Astrocyte of the hippocampus (primary cell): ENCODE measurements at places on chromosomes 6 and 20.

DNA sequence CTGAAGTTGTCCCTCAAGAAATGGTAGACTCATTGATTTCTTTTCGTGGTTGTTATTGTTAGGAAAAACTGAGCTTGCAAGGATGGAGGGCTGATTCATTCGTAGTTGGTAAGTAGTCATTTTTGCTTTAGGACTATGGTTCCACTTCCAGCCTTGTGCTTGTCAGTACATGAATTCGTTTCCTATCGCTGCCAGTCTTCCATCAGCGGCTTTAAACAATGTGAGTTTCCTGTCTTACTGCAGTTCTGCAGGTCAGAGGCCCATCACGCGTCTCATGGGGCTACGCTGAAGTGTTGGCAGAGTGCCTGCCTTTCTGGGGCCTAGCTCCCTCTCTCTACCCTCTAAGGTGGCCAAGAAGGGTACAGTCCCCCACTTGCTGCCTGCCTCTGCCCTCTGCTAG, 11.4 kb upstream of the MDFI start:
- DNase-seq = no peak

GRCh38 chr20:2865630-2866029, 7.7 kb upstream of the PTPRA start:
- DNase-seq = no peak

- DNase-seq = no peak
Observed at GRCh38 chr6:21189759-21190158, 403.8 kb upstream of the SOX4 start.

DNA sequence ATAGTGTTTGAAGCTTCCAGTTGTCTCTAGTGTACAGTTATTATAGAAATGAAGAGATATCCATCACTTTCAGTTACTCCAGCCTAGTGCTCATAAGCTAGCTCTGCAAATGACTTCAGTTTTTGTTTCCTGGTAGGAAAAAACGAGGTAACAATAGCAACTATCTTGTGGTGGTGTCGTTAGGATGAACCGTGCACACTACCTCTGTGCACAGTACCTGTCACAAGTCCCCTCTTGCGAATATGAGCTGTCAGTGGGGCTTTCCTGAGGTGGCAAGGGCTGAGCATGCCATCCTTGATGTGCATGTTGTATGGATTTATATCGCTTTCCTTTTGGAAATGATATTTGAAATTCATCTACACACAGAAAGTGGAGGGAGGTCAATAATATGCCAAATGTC, 151.8 kb downstream of the ARID1B start:
- no peak for DNase-seq

- DNase-seq = no peak
Observed at GRCh38 chr6:158819977-158820622, 932 bp upstream of the EZR start.

DNA sequence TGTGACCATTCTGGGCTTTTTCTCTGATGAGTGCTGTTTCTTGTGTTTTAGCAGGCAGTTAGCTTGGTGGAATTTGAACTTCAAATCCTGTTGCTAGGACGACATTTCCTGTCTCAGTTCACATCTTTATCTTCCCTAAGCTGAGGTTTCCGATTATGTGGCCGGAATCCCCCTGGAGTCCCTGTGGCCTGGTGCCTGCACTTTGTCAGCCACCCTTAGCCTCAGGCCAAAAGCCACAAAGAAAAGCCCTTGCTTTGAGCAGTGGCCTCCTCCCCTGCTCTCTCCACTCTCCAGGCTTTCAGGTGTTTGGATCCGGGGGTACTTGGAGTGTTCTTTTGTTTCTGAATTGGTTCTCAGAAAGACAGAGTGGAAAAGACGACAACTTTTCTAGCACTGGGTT, 59.9 kb upstream of the PMEPA1 start:
- DNase-seq = no peak

DNA sequence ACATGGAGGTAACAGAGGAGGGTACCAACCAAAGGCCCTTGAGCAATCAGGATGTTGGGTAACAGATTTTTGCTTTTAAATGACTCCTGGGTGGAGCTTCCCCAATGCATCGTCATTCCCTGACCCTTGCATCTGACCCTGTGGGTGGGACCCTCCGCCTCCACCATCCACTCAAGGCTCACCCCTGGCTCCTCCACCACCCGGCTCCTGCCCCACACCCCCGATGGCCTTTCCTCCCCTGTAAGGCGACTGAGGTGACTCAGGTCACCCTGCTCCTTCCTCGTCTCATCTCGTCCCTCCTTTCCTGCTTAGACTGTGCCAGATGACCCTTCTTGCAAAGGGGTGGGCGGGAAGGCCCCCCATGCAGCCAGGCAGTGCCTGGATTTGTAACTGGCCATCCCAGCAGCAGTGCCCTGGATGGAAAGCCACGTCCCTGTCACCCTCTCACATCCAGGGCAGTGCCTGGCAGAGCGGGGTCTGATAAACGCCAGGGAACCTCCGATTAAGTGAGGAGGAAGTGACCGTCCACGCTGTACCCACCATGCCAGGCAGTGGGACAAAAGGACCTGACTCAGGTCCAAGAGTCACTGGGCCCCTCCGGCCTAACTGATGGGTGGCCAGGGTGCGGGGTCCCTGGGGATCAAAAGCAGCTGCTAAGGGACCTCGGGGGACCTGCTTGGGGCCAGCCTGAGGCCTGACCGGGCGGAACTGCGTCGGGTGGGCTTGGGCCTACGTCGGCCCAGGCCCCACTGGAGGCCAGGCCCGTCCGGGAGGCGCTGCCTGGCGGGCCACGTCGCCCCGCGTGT, 624 bp upstream of the NPEPL1 start:
- DNase-seq = no peak

DNA sequence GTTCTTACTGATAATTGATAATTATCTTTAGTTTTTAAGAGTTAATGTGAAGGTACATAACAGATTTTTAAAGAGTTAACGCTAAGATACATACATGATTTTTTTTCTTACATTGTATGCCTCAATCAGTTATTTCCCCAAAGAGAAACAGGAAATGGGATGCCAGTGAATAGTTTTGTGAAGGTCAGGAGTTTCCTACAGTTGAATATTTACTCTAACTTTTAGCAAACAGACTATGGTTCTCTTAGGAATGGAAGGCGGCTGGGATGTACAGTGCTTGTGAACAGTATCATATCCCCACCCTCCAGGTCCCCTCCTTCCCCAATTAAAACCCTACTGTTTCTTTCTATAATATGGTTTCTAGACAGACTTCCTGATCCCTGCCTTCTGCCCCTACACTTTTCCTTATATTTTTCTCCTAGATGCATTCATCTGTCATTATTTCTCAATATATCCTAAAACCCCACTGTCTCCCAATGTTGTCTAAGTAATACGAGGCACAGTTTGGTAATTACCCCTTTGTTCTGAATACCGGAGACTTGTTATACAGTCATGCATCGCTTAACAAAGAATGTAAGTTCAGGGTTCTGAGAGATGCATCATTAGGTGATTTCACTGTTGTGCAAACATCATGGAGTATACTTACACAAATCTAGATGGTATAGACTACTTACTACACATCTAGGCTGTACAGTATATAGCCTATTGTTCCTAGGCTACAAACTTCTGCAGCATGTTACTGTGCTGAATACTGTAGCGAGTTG, 29.2 kb downstream of the SLC35A1 start:
- no peak for DNase-seq

DNA sequence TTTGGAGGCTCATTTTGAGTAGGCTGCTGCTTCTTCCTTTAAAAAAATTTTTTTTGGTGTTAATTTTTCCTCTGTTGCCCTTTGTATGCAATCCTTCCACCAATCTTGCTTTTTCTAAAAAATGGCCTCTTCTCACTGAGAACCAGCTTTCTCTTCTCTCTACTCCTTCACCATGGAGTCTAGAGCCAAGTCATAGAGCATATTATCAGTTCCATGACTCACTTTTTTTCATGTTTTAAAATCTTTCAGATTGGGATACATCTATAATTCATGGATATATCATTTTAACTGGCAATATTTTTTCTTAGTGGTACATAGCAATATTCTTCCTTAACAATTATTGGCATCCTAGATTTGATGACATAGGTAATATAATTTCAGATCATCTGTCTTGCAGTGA, 62.7 kb downstream of the SLX4IP start:
- DNase-seq = no peak

- no peak for DNase-seq
Observed at GRCh38 chr6:77425216-77425615, 38.1 kb downstream of the HTR1B start.

DNA sequence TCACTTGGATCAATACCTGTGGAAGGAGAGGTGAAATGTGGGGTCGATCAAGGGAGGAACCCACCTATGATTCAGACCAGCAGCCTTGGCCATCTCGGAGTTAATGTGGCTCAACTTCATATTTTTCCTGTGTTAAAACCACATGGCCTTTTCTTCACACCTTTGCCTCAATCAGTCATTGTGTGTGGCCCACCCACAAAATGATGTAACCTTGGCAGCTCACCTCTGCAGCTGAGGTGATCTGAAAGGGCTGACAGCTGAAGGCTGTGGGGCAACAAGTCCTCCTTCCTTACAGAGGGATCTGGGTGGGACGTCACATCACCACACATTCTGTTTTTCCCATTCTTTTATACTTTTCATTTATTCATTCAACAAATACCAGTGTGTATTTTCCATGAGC, 357.1 kb upstream of the HSF2 start:
- no peak for DNase-seq

DNA sequence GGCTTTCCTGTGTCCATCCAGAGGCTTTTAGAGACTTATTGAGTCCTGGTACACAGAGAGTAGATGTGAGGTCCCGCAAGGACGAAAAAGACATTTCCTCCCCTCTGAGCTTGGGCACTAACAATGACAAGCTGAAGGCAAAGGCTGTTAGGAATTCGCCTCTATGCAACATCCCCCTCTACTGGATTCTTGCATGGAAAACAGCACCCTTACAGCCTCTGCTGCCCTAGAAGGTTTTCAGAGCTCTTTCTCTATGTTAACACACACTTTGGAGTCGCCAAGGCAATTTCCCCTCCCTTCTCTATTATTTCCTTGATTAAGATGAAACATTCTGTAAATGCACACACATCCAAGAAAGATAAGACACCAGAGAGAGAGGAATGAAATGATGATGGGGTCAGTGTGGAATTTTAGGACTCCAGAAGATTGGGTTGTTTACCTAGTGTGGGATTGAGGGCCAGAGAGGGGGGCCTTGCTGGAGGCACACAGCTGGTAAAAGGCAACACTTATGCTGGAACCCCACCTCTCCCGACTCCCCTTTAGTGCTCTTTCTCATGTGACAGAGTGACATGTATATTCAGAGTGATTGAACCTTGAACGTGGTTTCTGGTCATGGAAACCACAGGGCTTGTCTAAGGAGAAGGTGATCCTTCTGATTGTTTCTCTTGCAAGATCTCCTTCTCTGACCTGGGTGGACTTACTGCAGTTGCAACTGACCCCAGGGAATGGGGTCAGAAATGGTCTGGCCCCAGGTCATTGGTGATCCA, 300.7 kb downstream of the CLIC5 start:
- peak; percentile 94 for DNase-seq

DNA sequence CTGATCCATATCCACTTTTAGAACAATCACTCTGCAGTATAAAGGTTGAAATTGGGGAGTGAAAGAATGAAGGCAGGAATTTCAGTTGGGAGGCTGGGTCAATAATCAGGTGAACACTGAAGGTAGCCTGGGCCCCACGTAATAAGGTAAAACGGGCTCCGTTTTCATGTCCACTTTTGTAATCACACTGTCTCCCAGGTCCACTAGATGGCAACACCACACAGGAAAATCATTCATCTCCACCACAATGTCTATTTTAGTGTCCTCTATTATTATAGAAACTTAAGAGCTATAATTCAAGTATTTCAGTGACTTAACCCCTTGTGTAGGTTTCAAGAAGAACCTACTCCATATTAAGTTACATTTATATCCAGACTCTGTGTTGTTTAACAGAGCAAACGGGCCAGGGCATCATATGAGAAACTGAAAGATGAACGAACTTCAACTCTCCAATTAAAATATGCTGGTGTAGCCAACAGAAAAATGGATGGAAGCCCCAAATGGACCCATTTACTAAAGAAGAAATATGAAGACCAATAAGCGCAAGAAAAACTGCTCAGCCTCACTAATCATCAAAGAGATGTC, 45.9 kb upstream of the MC3R start:
- DNase-seq = peak; percentile 53

DNA sequence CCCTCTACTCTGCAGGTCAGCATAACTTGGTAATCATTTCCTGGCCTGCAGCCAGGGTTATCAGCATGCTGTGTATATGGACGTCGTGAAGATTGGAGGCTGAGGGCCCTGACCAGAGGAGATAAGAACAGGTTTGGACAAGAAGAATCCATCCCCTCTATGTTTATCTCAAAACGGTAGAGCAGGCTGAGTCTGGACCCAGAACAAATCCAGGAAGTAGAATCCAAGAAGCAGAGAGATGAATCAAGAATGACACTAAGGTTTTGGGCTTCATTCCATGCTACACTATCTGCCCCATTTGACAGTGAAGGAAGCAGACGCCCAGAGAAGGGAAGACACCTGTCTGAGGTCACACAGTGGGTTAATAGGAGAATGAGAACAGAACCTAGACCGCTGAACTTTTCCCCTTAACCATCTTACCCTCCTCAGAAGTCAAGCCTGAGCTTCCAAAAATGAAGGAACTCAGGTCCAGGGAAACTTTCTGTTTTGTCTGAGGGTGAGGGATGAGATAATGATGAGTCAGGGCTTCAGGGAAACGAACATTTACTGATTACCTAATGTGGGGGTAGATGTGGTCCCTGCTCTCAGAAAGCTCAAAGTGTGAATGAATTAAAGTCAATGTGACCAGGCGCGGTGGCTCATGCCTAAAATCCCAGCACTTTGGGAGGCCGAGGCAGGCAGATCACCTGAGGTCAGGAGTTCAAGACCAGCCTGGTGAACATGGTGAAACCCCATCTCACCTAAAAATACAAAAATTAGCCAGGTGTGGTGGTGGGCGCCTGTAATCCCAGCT, 9.4 kb upstream of the COMMD7 start:
- no peak for DNase-seq

DNA sequence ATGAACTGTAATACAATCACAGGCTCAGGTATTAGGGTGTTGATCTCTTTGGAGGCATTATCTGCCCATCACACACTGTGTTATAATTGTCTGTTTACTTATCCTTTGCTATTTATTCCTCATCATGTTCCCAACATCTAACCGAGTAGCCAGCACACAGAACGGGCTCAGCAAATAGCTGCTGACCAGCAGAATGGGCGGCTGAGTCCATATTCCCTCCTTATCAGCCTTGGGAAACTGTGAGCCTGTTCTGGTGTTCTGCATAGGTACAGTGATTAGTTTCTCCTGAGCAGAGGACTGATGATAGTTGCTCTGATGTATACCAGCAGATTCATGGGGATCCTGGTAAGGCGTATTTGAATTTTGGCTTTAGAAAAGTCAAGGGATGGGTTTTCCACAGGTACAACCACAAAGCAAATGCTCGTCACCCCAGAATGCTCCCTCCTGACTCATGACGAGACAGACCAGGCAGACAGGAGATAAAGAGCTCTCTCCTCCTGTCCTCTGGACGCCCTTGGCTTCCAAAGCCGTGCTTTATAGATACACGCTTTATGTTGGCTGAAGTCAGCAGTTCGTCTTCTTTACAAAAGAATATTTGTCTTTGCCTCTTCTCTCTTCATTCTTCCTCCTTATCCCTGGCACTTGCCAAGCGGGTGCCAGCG, 166.7 kb downstream of the TTLL2 start:
- no peak for DNase-seq

- DNase-seq = no peak
Observed at GRCh38 chr6:98974309-98974708, 26.6 kb upstream of the FBXL4 start.
